Stimulated activated CD8-positive, alpha-beta memory T cell treated with anti-CD3 and anti-CD28 coated beads, Interleukin-7, amount 100 ng/mL, for 4 hours (primary cell): ENCODE measurements at places on chromosomes 7 and 10.

GRCh38 chr10:29611781-29612381, 22.9 kb downstream of the SVIL start:
- no peak for DNase-seq

DNA sequence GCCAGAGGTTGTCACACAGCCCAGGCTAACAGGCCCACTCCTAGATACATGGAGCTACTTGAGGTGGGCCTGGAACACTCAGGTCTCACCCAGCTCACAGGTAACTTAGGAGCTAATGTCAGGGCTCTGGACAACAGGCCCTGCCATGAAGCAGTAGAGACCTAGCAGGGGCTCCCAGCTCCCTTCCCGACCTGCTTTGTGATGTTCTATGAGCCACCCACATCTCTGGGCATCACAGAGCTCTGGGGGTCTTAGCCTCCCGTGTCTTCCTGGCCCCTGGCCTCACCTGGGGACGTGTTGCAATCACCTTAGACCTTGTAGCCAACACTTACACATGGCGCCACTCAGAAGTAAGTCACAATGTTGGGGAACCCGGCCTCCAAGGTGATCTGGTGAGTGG, 12.4 kb downstream of the WDFY4 start:
- no peak for DNase-seq

GRCh38 chr7:149125189-149125862, 798 bp downstream of the ZNF425 start:
- no peak for DNase-seq

DNA sequence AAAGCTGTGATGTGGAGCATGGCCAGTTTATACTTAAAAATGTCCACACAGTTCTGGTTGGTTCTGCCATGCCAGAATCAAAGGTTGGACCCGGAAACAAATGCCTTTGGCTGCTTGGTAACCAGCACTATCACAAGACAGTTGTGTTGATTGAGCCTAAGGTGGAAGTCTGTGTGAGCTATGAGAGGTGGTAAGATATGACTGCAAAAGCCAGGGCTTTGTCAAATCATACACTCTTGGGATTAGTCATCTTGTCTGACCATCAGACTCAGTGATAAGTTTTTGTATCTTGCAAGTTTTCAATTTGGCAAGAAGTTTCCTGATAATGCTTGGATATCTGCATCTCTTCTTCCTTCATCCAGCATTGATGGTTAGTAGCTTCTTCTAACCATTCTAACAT, 35.5 kb downstream of the GPR141 start:
- no peak for DNase-seq

GRCh38 chr7:151876899-151877777, at the start of gene PRKAG2:
Gene PRKAG2 (minus strand): TSS chr7:151877115. CDS start chr7:151876620, 495 bp downstream.
- peak; percentile 69 for DNase-seq

DNA sequence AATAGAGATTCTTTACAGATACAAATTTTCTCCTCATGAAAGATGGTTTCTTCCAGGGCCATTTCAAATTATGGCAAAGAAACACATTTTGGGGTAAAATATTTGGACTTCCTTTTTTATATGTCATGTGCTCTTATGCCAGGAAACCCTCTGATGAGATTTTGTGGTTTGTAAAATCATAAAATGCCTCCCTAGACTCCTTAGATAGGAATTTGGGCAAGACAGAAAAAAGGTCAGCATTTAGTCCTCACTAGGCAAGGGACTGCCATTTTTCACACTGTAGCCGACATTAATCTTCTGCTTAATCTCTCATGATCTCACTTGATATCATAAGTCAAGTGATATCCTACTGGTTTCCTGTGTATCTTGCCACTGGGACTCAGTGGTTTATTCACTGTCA, 286.4 kb downstream of the ARHGAP12 start:
- no peak for DNase-seq

DNA sequence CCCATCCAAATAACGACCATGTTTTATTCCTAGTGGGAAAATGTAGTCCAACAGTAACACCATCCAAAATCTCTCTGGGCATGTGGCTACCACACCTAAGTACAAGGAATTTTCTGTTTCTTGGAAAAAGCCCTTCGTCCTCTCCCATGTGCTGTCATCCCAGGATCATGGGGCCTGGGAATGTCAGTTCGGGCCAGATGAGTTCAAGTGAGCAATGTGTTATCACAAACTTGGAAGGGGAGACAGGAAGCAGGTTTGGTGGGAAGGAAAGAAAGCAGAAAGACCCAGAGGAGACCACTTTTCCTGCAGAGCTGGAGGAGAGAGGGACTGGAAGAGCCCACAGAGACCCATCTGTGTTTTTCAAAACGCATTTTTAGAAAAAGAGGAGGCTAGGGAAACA, 110.8 kb downstream of the PLXNA4 start:
- DNase-seq, result no peak

- DNase-seq, result no peak
Measured at GRCh38 chr7:140165422-140165821, 11.4 kb downstream of the KDM7A start.

GRCh38 chr7:155265961-155266360, 31.7 kb upstream of the INSIG1 start:
- no peak for DNase-seq

GRCh38 chr7:101733713-101734475, 83.5 kb upstream of the CUX1 start:
- DNase-seq, result no peak

DNA sequence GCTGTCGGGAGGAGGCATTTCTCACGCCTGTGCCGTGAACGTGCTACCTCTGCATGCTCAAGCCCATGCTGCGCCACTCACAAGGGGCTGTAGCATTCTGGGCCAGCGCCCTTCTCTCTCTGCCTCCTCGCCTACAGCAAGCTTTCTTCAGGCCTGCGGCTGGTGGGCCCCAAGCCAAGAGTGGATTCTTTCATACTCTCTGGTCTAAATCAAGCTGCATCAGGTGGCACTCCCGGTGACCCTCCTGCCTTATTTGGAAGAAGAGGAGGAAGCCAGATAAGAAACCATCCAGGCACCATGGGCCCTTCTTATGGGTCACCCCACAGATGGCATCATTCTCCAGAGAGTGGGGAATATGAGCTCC, 86.7 kb upstream of the DUSP5 start:
- DNase-seq, result no peak

DNA sequence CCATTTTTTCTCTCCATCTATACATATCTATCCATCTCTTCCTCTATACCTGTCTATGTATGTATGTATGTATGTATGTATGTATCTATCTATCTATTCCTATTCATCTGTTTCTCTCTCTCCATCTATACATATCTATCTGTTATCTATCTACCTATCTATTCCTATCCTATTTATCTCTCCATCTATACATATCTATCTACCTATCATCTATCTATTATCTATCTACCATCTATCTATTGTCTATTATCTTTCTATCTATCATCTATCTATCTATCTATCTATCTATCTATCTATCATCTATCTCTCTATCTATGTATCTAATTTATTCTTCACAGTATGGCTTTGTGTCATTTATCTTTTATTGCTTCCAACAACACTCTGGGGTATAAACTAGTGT, 1124.4 kb downstream of the TYW1 start:
- DNase-seq, result no peak

GRCh38 chr10:46028584-46029460, 1.6 kb downstream of the NCOA4 start:
- DNase-seq, result peak; percentile 15

DNA sequence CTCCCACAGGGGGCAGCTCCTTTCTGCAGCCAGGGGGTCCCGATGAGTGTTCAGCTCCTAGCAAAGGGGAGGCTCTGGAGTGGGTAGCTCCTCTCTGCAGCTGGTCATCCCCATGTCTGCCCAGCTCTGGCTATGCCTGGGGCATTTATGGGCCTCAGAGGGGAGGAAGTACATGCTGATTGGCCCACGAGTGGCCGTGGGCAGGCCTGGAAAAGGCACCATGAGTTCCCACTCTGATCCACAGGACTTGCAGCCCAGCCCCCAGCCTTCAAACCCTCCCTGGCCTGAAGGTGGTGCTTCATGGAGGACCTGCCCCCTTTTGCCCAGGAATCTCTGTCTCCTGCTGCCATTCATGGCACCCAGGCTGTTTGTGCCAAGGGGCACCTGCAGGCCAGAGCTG, 268.8 kb downstream of the DNAJB6 start:
- no peak for DNase-seq

DNA sequence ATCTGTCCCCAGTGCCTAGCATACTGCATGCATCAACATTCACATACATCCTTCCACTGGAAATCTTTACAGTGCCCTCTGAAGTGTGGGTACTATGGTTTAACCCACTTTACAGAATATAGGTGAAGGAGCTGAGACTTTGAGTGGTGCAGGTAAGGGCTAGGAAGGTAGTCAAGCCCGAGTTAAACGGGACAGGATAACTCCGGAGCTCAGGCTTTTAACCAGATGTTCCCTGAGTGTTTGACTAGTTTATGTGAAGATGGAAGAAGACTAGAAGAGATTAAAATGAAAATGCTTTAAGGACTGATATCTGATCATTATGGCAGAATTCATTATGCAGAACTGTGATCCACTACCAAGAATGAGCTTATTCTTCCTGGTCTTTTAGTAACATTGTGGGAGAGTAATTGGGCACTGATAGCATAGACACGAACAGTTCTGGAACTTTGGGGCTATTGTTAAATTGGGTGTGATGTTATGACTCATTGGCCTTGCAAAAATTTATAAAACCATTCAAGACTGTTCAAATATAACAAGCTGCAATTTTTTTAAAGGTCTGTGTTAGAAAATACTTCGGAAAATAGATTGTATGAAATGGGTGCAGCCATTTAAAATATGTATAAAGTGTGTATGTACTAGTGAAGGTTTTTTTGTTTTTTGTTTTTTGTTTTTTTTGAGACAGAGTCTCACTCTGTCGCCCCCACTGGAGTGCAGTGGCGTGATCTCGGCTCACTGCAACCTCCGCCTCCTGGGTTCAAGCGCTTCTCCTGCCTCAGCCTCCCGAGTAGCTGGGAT, 4.4 kb downstream of the CUL1 start:
- no peak for DNase-seq

DNA sequence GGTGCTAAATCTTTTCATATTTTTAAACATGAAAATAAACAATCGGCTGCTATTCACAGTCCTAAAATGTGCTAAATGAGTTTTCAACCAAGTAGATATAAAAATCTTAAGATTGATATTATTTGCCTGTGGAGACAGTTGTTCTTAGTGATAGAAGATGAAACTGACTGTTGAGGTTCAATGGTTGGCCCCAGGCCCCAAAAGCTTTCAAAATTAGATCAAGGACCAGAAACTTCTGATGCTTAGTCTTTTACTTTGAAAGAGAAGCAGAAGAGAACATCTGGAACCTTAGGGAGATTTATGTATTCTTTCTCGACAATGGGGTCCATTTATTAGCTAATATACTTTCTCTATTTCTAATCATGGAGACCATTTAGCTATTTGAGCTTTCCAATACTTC, 155.8 kb downstream of the REEP3 start:
- DNase-seq, result no peak

DNA sequence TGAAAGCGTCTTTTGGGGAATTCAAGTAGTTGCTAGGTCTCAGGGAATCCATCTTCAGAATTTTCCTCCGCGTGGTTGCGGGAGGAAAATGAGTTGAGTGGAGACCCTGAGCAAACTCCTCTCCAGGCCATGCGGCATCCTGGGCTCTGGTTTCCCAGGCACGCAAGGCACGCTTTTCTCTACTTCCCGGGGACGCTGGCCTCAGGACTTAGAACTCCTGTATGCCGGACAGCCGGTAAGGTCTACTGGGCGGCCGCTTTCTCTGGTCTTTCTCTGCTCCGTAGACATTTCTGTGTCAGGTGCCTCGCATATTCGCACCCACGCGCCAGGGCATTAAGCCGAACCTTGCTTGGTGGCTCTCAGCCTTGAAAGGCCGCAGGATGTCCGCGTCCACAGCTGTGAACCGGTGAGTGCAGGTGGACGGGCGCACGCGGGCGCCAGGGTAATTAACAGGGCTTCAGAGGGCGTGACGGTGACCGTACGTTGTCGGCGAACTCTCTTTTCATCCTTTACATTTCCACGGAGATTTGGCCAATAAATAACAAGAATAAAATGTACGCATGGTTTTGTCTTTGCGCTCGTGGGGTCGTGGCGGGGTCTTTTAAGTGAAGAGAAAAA, 992 bp upstream of the RBM20 start:
- no peak for DNase-seq

DNA sequence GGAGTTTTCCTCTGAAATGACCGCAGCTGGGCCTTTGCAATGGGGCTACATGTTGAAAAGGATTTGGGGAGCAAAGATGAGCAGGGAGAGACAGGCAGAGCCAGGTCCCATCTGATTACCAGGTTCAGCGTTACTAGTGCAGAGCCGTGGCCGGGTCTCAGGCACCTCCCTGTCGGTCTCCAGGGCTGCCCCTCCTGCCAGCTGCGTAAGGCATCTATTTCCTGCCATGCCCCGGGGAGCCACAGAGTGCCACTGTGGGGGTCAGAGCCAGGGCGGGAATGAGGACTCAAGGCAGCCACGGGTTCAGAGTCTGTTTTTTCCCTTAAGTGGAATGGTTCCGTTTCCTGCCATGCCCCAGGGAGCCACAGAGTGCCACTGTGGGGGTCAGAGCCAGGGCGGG, 382.6 kb upstream of the SHH start:
- DNase-seq, result no peak

- DNase-seq, result no peak
Measured at GRCh38 chr7:77403957-77404356, 12.2 kb downstream of the GSAP start.

DNA sequence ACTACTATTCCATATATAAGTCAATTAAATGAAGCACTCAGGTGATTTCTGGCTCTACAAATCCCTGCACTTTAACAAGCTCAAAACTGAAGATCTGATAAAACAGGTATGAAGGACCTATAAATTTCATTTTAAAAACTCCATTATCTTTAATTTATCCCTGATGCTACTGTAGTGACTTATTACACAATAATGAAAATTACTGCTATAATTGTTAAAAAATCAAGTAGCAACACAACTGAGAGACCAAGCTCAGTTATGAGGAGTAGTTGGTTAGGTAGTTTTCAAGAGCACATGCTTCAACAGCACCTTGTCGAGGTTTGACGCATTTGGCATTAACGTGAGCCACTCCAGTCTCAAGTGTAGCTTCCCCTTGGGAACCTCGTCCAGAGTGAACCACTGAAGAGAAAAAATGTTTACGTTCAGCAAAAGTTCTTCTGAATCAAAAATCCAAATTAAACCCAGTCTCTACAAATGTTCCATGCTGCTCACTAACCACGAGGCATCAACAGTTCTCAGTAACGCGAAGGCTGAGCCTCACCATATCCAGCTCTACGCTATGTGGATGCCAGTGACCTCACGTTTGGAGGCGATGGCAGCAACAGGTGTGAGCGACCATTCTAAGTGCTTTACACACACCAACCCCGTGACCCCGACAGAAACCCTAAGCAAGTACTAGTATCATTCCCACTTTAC, 55.3 kb upstream of the NCAPG2 start:
- no peak for DNase-seq

DNA sequence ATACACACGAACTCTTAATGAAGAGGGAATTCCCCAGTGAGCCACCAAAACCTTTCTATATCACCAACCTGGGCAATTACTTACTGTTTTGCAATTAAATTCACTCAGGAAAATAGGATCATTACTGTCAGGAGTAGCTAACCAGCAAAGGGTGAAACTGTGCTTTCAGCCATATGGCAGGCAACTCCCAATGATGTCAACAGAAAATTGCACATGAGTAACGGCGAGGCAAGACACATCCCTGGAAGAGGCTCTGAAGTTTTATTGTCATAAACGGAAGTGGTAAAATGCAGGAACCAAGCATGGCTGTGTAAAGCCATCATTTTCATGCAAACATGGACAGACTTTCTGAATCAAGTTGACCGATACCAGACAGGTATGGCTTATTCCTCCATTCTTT, 548.9 kb upstream of the AUTS2 start:
- DNase-seq, result no peak
